ENCODE measurements at places on chromosomes 2 and 18. TPM values are rescaled to one million over a fixed set of nuclear protein-coding genes. Genes with fewer than 3 reads are reported as not detected.

PRSS56 gene
- total RNA-seq, result not detected

KCNG2 gene
- 0.12 TPM for total RNA-seq

FN1 gene
- 11,165 TPM for total RNA-seq

PLCD4 gene
- total RNA-seq, result 4.0 TPM

SEPTIN10 gene
- total RNA-seq, result 114 TPM

TRIM43B gene
- not detected for total RNA-seq

NTSR2 gene
- total RNA-seq, result not detected

TPO gene
- not detected for total RNA-seq

ABCG5 gene
- not detected for total RNA-seq

GLI2 gene
- total RNA-seq, result 1.1 TPM
